ENCODE measurements at places on chromosomes 3 and 15. TPM values are rescaled to one million over a fixed set of nuclear protein-coding genes. Genes with fewer than 3 reads are reported as not detected.

- H3K4me3 ChIP-seq: no peak overlapping the region
- H3K27me3 ChIP-seq: no peaks in the 10 kb centered on the region
- H3K4me1 ChIP-seq: no peaks in the 10 kb centered on the region
- no peak overlapping the region for H3K27ac ChIP-seq
- no peak for DNase-seq
Observed at GRCh38 chr3:111943533-111943932, 35.3 kb upstream of the ABHD10 start.

- peaks cover 4% of the 10 kb centered on the region for H3K36me3 ChIP-seq
- no peak overlapping the region for H3K27ac ChIP-seq
- no peak for DNase-seq
- no peak overlapping the region for H3K4me3 ChIP-seq
Observed at GRCh38 chr3:142359367-142359766, 88.5 kb downstream of the XRN1 start.

GRCh38 chr3:15933439-15934139 lies 135.8 kb upstream of the ANKRD28 start:
- H3K4me3 ChIP-seq: no peak overlapping the region
- no peak for DNase-seq
- H3K4me1 ChIP-seq: no peaks in the 10 kb centered on the region
- no peak overlapping the region for H3K27ac ChIP-seq

- no peaks in the 10 kb centered on the region for H3K27me3 ChIP-seq
- no peak for DNase-seq
- no peak overlapping the region for H3K4me3 ChIP-seq
- no peak overlapping the region for H3K27ac ChIP-seq
Observed at GRCh38 chr3:148879256-148879655, 14.2 kb downstream of the CPA3 start.

DNA sequence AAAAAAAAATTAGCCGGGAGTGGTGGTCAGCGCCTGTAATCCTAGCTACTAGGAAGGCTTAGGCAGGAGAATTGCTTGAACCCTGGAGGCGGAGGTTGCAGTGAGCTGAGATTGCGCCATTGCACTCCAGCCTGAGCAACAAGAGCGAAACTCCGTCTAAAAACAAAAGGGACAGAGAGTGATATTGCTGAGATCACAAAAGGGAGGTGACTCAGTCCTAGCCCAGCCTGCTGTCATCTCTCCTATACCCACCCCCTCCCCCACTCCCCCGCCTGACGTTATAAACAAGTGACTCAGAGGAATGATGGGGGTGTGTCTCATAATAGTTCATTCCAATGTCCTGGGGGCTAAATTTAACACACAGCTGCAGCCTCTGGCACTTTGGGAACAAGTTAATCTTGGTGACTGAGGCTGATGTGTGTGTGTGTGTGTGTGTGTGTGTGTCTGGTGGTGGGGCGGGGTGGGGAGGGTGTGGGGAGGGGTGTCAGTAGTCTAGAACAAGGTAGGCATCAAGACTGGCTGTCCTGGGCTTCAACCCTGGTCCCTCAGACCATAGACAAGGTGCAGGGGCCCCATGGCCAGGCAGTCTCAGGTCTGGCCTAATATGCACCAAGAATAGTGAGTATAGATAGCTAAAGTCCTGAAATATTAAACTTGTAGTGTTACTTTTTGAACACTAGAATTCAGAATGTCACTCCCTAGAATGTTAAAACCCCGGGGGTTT lies 1.3 kb upstream of the KLHL40 start:
- peaks cover 5% of the 10 kb centered on the region for H3K4me1 ChIP-seq
- peak; percentile 89 for DNase-seq
- H3K27me3 ChIP-seq: no peaks in the 10 kb centered on the region
- no peak overlapping the region for H3K4me3 ChIP-seq

DNA sequence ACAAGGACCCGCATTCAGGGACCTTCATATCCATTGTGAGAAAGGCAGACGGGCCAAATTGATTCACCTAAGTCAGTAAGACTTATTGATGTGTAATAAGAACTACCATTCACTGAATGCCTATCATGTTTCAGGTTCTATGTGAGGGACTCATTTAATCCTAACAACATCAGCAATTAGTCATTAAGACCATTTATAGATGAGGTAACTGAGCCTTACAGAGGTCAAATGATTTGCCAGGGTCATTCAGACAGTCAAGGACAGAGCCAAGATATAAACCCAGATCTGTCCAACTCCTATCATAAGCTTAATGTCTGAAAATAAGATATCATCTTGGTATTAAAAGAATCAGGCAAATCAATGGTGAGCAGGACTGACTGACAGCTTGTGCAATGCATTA lies 453.8 kb downstream of the MAGI1 start:
- no peak for DNase-seq
- H3K4me1 ChIP-seq: no peaks in the 10 kb centered on the region
- no peak overlapping the region for H3K4me3 ChIP-seq

- H3K36me3 ChIP-seq: no peaks in the 10 kb centered on the region
- peak; percentile 86 for DNase-seq
- H3K4me1 ChIP-seq: peaks cover 8% of the 10 kb centered on the region
- H3K27me3 ChIP-seq: no peaks in the 10 kb centered on the region
- H3K27ac ChIP-seq: peak overlapping the region; percentile 38
Observed at GRCh38 chr3:107846279-107846852, 244.5 kb downstream of the CD47 start.

DNA sequence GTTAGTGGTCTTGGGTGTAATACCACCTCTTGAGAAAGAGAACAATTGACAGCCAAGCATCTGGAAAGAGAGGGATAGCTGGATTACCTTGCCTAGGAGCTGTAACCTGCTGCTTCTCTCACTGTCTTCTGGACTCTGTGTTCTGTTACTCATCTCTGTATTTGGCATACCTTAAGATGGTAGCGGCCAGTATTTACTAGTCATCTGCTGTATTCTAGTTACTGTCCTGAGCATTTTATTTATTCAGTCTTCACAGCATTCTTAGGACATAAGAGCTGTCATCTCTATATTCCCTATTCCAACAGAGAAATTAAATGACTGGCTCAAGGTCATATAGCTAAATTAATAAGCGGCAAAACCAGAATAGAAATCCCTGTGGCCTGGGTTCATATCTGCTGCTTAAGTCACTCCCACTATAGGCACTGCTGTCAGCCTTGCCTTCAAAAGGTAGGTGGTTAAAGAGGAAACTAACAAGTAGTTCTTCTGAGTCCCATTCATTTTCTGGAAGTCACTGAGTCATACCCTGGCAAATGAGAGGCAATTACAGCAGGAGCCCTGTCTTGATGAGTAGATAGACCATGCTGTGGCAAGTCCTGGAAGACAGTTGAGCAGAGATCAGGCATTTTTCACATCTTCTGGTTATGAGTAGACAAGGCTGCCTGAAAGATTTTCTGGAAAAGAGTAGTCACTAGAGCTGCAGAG lies 68.2 kb downstream of the RAB7A start:
- H3K27me3 ChIP-seq: no peaks in the 10 kb centered on the region
- no peak overlapping the region for H3K4me3 ChIP-seq
- H3K4me1 ChIP-seq: no peaks in the 10 kb centered on the region
- H3K27ac ChIP-seq: peak overlapping the region; percentile 17

- no peak overlapping the region for H3K4me3 ChIP-seq
- no peaks in the 10 kb centered on the region for H3K4me1 ChIP-seq
- H3K27me3 ChIP-seq: no peaks in the 10 kb centered on the region
- DNase-seq: no peak
- no peak overlapping the region for H3K27ac ChIP-seq
Observed at GRCh38 chr15:97691078-97691477, 269.4 kb upstream of the ARRDC4 start.

- no peak for DNase-seq
- no peak overlapping the region for H3K27ac ChIP-seq
- no peak overlapping the region for H3K4me3 ChIP-seq
- H3K36me3 ChIP-seq: no peaks in the 10 kb centered on the region
- no peaks in the 10 kb centered on the region for H3K27me3 ChIP-seq
- H3K4me1 ChIP-seq: no peaks in the 10 kb centered on the region
Observed at GRCh38 chr3:87975716-87976115, 83.1 kb downstream of the CGGBP1 start.

GRCh38 chr3:140505213-140505612 lies 172.7 kb upstream of the TRIM42 start:
- H3K4me3 ChIP-seq: no peak overlapping the region
- H3K27me3 ChIP-seq: peaks cover 4% of the 10 kb centered on the region
- no peaks in the 10 kb centered on the region for H3K4me1 ChIP-seq
- no peak overlapping the region for H3K27ac ChIP-seq
- no peak for DNase-seq

DNA sequence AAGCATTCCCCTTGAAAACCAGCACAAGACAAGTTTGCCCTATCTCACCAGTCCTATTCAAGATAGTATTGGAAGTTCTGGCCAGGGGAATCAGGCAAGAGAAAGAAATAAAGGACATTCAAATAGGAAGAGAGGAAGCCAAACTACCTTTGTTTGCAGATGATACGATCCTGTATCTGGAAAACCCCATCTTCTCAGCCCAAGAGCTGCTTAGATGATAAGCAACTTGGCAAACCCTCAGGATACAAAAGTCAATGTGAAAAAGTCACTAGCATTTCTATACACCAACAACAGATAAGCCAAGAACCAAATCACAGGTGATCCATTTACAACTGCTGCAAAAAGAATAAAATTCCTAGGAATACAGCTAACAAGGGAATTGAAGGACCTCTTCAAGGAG lies 403.7 kb upstream of the AZI2 start:
- no peaks in the 10 kb centered on the region for H3K4me1 ChIP-seq
- H3K36me3 ChIP-seq: no peaks in the 10 kb centered on the region
- no peak for DNase-seq
- no peak overlapping the region for H3K4me3 ChIP-seq

DNA sequence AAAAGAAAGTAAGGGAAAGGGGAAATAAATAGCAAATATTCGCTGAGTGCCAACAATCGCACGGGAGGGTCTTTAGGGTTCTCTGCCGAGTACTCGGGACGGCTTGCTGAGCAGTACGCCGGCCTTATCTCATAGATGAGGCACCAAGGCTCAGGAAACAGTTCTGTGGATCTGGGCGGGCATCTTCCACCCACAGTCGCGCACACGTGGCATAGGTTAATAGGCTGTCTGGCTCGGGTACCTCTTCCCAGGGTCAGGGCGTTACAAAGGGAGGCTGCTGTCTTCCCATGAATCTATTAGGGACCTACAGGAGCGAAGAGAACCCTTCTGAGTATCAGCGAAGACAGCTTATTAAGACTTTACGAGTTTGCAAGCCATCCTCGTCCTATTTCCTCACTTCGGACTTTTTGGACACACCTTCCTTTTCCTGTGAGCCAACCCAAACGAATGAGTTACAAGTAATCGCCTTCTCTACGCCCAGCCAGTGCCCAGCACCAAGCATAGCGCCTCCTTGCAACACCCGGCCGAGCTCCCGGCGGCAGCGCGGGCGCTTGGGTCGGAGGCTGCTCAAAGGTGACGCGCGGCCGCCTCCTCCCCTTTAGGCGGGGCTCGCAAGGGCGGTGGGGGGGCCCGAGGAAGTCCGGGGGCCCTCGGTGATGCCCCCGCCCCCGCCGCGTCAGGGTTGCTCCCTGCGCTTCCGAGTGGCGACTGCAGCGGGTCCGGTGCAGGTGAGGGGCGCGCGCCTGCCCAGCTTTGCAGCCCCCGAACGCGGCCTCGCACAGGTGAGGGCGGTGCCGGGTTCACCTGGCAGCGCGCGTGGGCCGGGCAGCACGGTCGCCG lies at the start of gene MCTP2:
Gene MCTP2, plus strand, starts transcription at position 679 of the 840 bp plus-strand sequence. CDS start 66,705 bp downstream, outside the sequence.
- no peaks in the 10 kb centered on the region for H3K36me3 ChIP-seq
- no peaks in the 10 kb centered on the region for H3K27me3 ChIP-seq
- H3K27ac ChIP-seq: peak within 1 kb of the TSS; percentile 82

DNA sequence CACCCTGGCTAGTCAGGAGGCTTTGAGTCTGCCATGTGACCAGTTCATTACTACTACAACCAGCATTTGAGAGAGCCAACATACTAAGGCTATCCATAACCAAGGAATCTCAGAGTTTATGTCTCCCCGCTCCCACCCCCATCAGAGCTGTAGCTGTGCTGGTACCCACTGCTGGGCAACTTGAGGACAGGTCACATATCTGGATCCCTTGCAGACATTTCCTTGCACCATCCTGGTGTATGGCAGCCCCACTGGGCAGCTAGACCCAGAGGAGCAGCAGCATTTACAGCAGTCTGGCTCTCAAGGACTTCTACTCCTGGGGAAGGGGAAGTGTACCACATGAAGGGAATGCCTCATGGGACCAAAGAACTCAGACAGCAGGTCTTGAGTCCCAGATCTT lies 160.8 kb upstream of the ST8SIA2 start:
- H3K4me3 ChIP-seq: no peak overlapping the region
- H3K4me1 ChIP-seq: no peaks in the 10 kb centered on the region
- no peaks in the 10 kb centered on the region for H3K36me3 ChIP-seq
- DNase-seq: no peak
- no peaks in the 10 kb centered on the region for H3K27me3 ChIP-seq

DNA sequence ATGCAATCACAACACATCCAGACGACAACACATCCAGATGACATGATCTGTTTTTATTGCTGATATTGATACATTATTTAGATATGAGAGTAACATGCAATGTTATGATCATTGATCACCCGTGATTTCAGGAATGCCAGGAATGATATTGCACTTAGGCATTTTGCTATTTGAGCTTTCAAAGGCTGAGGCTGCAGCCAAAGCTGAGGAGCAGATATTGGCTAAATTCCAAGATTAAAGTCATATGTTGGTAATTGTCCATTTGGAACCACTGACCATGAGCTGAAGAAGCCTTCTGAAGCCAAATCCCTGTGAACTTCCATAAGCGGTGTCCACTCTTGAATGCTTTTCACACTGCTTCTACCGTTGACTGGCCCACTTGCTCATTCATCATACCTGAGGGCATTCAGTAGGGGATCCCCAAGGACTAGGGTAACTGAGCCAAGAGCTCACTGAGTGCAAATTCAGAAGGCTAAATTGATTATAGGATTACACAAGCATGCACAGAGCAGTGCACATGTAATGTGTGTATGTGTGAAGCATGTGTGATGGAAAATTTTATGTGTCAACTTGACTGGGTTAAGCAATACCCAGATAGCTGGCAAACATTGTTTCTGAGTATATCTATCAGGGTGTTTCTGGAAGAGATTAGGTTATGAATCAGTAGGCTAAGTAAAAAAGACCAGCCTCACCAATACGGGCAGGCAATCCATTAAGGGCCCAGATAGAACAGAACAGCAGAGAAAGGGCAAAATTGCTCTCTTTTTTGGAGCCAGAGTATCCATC lies 92.1 kb upstream of the PLAAT1 start:
- H3K4me1 ChIP-seq: no peaks in the 10 kb centered on the region
- no peaks in the 10 kb centered on the region for H3K36me3 ChIP-seq
- H3K27ac ChIP-seq: no peak overlapping the region
- no peak overlapping the region for H3K4me3 ChIP-seq
- H3K27me3 ChIP-seq: no peaks in the 10 kb centered on the region

Gene NANOGP8
- polyA plus RNA-seq: not detected

Gene GLCE
- polyA plus RNA-seq: 14.4 TPM

Gene ITGB5
- 113 TPM for polyA plus RNA-seq

Gene RTF1
- 73.4 TPM for polyA plus RNA-seq

Gene CDHR4
- 0.57 TPM for polyA plus RNA-seq

Gene SLC28A2
- 0.29 TPM for polyA plus RNA-seq

Gene XCR1
- polyA plus RNA-seq: 0.86 TPM
